Melanocyte of skin (primary cell): ENCODE measurements at places on chromosomes 5 and 9. TPM values are rescaled to one million over a fixed set of nuclear protein-coding genes. Genes with fewer than 3 reads are reported as not detected.

ARHGEF39 gene
- 7.0 and 7.2 TPM in 2 replicates for total RNA-seq

IFNE gene
- under 0.01 TPM in 1 of 2 replicates, not detected in the other for total RNA-seq

SPINK6 gene
- not detected in 2 replicates for total RNA-seq

C8G gene
- under 0.01 TPM in 1 of 2 replicates, not detected in the other for total RNA-seq

MINAR2 gene
- total RNA-seq = not detected in 2 replicates

BARHL1 gene
- total RNA-seq = not detected in 2 replicates

MCTP1 gene
- total RNA-seq = 31.3 and 50.4 TPM in 2 replicates

N4BP3 gene
- total RNA-seq = 0.67 and 0.77 TPM in 2 replicates

TAL2 gene
- total RNA-seq = not detected in 2 replicates

ADAMTS6 gene
- 2.3 and 5.0 TPM in 2 replicates for total RNA-seq

C6 gene
- total RNA-seq = not detected in 2 replicates

SLC6A3 gene
- total RNA-seq = not detected in 2 replicates

PCDHB7 gene
- total RNA-seq = under 0.01 TPM in 2 replicates

IFNA13 gene
- not detected in 2 replicates for total RNA-seq

UBAC1 gene
- 29.3 and 30.2 TPM in 2 replicates for total RNA-seq

PRDM9 gene
- not detected in 2 replicates for total RNA-seq

CDC20B gene
- not detected in 2 replicates for total RNA-seq

C9orf50 gene
- total RNA-seq = 0.36 TPM in 1 of 2 replicates, not detected in the other

LTC4S gene
- total RNA-seq = not detected in 2 replicates

ANXA2R gene
- total RNA-seq = 0.36 and 0.69 TPM in 2 replicates

PKD2L2 gene
- under 0.01 TPM in 1 of 2 replicates, not detected in the other for total RNA-seq

SMARCA2 gene
- total RNA-seq = 80.5 and 108 TPM in 2 replicates

SPATA31E1 gene
- under 0.01 TPM in 1 of 2 replicates, not detected in the other for total RNA-seq

CCDC112 gene
- total RNA-seq = 9.3 and 10.9 TPM in 2 replicates

CXCL14 gene
- total RNA-seq = under 0.01 TPM in 1 of 2 replicates, not detected in the other

ZNF366 gene
- 0.36 and 0.69 TPM in 2 replicates for total RNA-seq

GDNF gene
- total RNA-seq = not detected in 2 replicates
